CD4-positive, alpha-beta T cell treated with Interleukin-4 for 1 hour (primary cell): ENCODE measurements at places on chromosomes 4 and X.

DNA sequence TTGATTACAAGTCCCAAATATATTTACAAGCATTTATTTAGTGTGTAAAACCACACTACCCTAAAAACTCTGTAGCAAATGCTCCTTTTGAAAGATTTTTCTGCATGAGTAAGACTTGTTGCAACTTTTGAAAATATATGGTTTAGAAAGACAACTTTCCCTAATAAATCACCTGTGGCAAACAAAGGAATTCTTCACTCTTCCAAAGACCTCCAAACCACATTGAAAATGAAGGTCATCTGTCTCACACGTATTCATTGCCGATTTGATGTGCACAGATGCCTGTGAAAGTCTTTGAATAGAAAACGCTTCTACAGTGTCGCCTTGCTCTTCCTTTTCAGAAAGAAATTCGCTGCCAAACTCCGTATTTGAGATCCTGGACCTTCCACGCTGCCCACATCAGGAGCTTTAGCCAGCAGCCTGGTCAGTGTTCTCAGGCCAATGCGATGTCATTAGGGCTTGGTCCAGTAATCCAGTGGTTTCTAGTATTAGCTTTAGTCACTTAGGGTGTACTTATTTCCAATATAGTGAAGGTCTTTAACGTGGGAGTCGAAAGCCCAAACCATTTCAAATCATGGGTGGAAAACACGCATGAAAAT is 22.2 kb downstream of the SPINK2 start:
- no peak for DNase-seq

- no peak for DNase-seq
Observed at GRCh38 chrX:133638285-133638684, 223.0 kb upstream of the GPC4 start.

DNA sequence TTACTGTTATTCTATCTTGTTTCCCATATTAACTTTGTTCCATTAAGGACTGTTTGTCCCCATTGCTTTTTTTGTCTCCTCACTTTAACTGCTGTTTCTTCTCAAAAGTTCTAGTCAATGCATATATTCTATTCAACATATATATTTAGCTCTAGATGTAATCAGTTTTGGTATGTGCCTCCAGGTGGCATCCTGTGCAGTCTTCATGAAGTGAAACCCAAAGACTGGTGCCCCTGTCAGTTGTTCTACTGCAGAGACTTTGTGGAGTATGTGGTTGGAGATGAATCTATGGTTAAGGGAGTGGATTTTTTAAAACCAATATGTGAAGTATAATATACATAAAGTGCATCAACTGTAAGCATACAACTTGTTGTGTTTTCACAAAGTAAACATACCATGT is 57.0 kb downstream of the VAMP7 start:
- no peak for DNase-seq

DNA sequence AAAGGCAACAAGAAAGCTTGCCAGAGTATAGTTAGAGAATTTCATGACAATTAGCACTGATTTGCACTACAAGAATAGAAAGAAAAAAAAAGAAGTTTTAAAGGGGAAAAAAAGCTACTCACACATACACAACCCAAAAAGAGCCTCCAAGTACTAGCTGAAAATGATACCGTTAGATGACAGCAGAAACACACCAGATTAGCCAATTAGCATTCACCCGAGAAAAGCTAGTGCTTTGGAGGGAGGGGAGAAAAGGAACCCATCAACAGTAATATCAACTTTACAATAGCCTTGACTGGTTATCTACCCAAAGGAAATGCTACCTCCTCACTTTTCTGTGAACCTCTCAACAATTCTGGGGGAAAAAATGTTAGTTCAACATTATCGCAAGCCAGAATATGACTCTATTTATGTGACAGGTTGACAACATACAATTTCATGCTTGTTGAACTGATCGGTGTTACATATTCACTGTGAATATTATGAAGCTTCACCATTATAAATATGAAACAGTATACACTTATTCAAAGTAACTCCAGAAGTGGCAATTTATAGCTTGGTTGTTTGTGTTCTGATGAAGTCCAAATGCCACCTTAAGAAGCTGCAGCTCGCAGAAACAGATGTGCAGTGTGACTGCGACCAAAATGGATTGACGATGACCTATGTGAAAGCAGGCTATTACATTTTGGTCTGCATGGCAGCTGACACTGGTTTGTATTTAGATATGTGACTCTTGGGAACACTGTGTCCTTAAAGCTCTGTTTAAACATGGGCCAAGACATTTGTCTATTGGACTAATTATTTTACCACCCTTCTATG is 15.9 kb downstream of the PPARGC1A start:
- DNase-seq, result no peak

GRCh38 chr4:35125995-35126712 is 1118.2 kb downstream of the ARAP2 start:
- no peak for DNase-seq

DNA sequence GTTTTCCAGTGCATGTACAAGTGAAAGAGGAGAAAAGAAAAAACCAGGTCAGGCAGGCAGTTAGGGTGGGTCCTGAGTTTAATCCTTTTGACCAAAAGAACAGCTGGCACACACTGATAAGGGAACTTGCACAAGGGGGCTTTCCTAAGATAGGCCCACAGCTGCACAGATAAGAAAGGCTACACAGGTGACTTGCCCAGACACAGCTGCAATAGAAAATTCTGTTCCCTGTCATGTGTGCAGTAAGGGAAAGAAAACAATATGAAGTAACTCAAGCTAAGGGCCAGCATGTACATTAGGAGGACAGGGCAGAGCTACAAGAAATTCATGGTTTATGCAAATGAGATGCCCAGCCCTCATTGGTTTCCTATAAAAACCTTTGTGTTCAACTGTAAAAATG is 32.9 kb downstream of the LUZP4 start:
- no peak for DNase-seq

DNA sequence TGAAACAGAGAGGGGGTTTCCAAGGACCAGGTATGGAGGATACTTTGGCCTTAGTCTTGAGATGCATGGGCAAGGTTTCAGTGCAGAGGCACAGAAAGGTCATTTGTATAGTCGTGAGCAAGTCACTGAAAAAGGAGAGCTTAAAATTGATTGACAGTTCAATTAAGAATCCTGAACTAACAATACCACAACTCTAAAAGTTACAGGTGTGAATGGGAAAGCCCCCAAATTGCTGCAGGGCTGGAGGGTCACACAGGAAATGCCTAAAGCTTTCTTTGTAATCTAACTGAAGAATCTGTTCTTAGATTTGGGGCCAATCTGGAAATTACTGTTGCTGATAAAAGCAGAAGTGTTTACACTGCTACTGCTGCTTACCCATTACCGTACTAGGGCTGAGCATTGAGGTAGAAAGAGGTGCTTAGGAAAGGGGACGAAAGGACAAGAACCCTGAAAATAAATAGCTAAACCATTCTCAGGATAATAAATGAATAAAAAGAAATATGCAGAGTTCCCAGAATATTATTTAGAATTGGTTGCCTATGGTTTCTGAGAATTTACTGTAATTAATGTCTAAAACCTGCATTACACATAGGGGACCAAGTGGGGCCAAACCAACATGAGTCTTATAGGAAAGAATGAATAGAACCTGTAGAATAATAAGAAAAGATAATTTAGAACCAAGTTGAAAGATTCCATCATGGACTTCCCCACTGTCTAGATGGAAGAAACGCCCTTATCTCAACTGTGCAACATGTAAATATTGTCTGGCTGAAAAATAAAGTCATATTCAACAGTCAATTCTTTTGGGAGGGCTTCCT is 91.9 kb upstream of the PPP1R2C start:
- peak; percentile 5 for DNase-seq

- DNase-seq, result no peak
Observed at GRCh38 chrX:23745786-23746185, 2.7 kb upstream of the ACOT9 start.

- peak; percentile 18 for DNase-seq
Observed at GRCh38 chrX:68686097-68686977, 38.9 kb downstream of the STARD8 start.

- no peak for DNase-seq
Observed at GRCh38 chr4:46980851-46981250, 12.5 kb downstream of the GABRA4 start.

DNA sequence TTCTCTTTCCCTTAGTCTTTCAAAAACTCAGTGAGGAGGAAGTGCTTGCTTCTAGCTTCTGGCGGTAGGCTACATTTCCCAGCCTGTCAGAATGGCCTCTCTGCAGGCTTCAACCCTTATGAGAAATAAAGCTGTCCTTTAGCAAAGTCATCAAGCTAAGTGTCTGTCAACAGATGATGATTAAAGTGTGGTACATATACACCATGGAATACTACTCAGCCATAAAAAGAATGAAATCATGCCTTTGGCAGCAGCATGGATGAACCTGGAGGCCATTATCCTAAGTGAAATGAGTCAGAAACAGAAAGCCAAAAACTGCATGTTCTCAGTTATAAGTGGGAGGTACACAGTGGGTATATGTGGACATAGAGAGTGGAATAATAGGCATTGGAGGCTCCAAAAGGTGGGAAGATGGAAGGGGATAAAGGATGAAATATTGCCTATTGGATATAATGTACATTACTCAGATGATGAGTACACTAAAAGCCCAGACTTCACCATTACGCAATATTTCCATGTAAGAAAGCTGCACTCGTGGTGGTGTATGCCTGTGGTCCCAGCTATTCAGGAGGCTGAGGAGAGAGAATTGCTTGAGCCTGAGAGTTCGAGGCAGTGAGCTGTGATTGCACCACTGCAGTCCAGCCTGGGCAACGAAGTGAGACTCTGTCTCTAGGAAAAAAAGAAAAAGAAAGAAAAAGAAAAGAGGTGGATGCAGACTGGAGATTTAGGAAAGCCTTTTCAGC is 7.9 kb downstream of the TRIM2 start:
- no peak for DNase-seq

DNA sequence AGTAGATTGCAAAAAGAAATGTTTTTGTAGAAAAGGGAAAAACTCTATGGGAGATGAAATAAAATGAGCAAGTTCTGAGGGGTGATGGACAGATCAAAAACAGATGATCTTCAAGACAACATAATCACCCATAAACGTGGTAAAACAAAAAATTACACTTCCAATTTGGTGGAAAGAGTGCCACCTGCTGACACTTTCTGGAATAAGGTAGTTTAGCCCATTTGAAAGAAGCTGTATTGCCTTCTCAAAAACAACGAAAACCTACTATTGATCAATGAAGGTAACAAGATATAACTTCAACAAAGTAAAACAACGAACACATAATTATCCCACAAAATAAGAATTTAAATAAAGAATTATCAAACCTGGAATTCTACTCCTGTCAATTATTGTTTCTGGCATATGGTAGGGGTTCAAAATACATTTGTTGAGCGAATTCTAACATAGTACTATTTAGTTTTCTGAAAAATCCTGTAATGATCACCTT is 2.5 kb downstream of the COQ2 start:
- DNase-seq, result peak; percentile 83

DNA sequence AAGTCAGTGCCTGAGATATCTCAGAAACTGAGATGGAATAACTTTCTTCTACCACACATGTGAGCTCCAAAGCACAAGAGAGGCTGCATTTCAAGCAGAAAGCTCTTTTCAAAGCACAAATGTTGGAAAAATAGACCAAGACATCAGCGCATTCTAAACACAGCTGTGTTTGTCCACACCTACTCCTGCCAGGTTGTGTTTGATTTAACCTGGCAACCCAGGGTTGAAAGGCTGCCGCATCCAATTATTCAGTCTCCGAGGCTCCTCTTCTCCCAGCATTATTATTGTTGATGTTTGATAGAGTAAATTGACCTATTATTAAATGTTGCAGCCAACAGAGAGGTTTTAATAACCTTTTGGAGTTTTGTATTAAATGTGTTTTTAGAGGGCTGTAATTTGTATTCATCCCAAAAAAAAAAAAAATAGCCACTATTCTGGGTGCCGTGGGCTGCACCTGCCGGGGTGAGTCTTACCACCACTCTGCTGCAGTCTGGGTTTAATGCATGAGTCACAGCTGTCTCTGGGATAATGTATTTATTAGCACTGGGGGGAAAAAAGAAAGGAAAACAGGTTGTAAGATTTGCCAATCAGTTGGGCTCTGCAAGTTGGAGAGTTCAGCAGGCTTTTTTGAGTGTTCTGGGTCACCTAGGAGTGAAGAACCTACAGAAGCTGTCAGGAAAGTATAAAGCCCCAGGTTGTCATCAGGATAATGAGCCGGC is 105.2 kb upstream of the NOCT start:
- no peak for DNase-seq

DNA sequence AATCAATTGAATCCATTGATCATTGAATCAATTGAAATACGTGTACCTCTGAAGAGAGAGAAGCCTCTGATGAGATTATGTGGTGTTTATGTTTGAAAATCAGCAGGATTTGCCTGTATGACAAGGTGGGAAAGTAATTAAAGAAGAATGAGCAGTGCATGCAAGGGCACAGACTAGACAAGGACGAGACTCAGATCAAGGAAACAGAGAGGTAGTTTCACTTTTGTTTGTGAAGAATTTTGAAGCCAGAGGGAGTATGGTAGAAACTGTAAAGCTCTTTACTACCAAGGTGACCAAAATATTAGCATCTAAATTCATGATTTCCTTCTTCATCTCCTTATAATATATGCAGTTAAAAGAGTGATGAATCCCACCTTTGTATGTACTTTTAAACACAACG is 1830.0 kb upstream of the IGFBP7 start:
- DNase-seq, result no peak

DNA sequence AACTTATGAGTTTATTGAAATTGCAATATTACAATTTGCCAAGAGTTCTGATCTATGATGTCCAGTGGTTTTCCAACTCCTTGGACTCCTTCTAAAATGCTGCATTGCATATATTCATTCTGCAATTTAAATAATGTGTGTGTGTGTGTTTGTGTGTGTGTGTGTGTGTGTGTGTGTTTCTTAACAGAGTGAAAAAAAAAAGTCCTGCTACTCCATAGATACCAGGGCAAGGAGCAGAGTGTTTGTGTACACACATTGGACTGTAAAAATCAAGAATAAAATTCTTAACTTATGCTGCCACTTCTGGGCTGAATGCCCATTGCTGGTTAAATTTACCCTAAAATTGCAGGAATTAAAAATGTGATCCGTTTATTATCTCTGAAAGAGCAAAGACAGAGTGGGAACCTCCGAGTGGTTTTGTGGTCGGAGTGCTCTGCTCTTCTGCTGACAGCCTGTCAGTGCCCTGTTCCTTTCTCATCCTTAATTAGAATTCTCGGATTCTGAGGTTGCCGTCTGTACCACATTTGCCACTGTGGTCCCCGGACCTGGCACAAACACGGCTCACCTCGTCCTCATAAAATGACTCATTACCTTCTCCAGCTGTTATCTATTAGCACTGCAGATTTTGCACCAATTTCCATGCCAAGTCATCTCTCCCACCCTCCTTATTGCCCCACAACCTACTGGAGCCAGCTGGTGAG is 355.5 kb downstream of the KCNIP4 start:
- DNase-seq, result no peak
